ENCODE measurements at places on chromosomes 6 and 20. TPM values are rescaled to one million over a fixed set of nuclear protein-coding genes. Genes with fewer than 3 reads are reported as not detected.

DNA sequence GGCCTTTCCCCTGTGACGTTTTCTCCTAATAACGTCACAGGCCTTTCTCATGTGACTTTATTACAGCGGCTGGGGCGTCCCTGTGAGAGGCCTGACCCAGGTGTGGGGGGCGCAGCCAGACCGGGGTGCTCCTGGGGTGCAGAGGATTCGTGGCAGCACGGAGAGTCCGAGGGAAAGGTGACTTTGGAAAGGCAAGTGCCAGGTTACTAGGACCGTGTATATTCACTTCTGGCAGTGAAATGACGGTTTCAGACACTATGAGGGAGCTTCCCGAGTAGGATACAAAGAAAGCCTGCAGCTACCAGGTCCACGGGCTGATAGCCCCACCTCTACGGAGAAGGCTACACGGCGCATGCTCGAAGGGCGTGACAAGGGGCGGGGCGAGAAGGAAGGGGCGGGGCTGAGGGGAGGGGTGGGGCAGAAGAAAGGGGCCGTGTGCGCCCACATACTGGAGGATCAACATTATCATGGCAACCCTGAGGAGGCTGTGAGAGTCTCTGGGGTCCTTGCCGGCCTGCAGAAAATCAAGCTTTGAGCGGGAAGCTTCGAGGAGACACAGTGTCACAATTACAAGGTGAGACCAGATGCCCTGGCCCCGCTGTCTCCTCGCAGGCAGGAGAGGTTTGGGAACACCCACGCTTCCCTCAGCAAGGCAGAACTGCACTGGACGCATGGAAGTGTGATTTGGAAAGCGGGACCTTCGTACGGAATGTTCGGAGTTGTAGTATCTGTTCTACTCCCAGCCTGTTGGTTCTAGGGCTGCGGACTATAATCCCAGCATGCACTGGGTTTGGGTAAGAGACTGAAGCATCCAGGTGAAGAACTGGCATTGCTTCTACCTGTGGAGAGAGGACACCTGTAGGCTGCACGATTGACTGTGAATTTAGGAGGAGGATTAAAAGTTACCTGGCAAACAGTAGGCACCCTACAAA is 54.4 kb upstream of the ZNF337 start:
- H3K36me3 ChIP-seq, result no peaks in the 10 kb centered on the region
- no peaks in the 10 kb centered on the region for H3K4me1 ChIP-seq
- peak overlapping the region; percentile 82 for H3K27ac ChIP-seq
- DNase-seq, result no peak
- peak overlapping the region; percentile 77 for H3K4me3 ChIP-seq

- no peaks in the 10 kb centered on the region for H3K4me1 ChIP-seq
- no peaks in the 10 kb centered on the region for H3K27me3 ChIP-seq
- DNase-seq, result no peak
- no peak overlapping the region for H3K27ac ChIP-seq
- H3K36me3 ChIP-seq, result no peaks in the 10 kb centered on the region
- H3K4me3 ChIP-seq, result no peak overlapping the region
These were observed 9.1 kb downstream of the LBP start for GRCh38 chr20:38355161-38356012.

Gene LRP11
- total RNA-seq, result 66.4 TPM

DNA sequence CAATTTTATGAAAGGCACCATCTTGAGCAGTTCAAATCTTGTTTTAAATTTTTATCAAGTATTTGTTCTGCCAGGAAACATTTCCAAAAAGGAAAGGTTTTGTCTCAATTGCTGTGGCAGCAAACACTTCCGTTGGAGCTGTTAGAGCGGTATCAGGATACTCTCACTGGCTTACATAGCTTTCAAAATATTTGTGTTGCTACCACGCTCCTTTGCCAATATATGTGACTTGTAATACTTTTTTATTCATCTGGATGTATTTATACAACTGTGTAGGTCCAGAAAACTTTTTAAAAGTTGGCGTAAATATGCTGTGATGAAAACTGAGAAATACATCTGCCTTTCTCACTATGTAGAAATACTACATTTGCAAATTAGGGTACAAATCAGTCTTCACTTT is 37.8 kb upstream of the NHSL1 start:
- H3K4me3 ChIP-seq, result no peak overlapping the region
- H3K27me3 ChIP-seq, result no peaks in the 10 kb centered on the region
- peaks cover 28% of the 10 kb centered on the region for H3K4me1 ChIP-seq
- no peak for DNase-seq
- H3K27ac ChIP-seq, result no peak overlapping the region

DNA sequence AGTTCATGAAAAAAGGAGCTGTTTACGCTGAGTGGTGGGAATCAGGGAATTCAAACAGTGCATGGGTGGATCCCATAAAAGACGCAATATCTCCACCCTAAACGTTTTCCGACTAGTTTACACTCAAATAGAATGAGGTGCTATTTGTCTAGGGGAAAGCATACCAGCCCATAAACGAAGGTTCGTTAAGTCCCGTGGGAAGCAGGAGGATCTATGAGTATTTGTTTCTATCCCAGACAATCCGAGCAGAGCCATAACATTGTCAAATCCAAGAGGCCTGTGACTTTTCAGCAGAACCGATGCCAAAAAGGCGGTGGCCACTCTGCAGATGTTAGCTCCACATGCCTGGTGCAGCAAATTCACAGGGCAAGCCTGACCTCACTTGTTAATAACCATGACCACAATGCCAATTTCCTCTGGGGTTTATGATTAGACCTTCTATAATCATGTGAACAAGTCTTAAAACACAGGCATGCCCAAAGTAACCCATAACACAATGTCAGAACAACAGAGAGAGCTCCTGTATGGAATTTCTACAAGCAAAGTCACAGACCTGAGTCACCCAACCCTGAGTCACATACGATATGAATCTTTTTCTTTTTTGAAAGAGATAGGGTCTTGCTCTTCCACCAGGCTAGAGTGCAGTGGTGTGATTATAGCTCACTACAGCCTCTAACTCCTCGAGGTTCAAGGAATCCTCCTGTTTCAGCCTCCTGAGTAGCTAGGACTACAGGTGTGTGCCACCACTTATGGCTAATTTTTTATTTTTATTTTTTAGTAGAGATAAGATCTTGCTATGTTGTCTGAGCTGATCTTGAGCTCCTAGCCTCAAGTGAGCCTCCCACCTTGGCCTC is 123.3 kb downstream of the KIF13A start:
- peak overlapping the region; percentile 93 for H3K27ac ChIP-seq
- no peaks in the 10 kb centered on the region for H3K27me3 ChIP-seq
- no peak overlapping the region for H3K4me3 ChIP-seq
- H3K36me3 ChIP-seq, result peaks cover 1% of the 10 kb centered on the region
- DNase-seq, result no peak

DNA sequence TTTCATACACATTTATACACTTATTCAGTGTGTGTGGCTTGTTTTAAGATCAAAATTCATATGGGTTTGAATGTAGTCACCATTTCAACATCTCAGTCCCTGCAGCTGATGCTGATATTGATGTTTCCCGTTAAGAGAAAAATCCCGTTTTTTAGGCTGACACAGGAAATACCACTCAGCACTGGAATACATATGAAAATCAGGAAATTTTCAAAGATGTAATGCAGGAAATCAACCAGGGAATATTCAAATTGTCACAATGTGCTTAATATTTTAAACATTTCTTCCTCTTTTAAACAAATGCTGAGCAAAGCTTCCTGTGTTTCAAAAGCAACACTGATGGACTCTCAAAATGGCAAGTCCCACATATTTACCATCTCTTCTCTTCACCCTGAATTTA is 94.5 kb upstream of the MARCKS start:
- H3K27ac ChIP-seq, result no peak overlapping the region
- H3K4me1 ChIP-seq, result peaks cover 11% of the 10 kb centered on the region
- no peaks in the 10 kb centered on the region for H3K27me3 ChIP-seq
- H3K36me3 ChIP-seq, result no peaks in the 10 kb centered on the region

GRCh38 chr6:82022614-82023129 is 224.9 kb downstream of the IBTK start:
- no peak for DNase-seq
- no peak overlapping the region for H3K4me3 ChIP-seq
- H3K27ac ChIP-seq, result no peak overlapping the region
- H3K4me1 ChIP-seq, result no peaks in the 10 kb centered on the region
- no peaks in the 10 kb centered on the region for H3K27me3 ChIP-seq
- no peaks in the 10 kb centered on the region for H3K36me3 ChIP-seq

Gene RGS17
- total RNA-seq, result 3.7 TPM

All from type B pancreatic cell (in vitro differentiated cells).